ENCODE measurements at places on chromosomes 6 and 20. TPM values are rescaled to one million over a fixed set of nuclear protein-coding genes. Genes with fewer than 3 reads are reported as not detected.

DNA sequence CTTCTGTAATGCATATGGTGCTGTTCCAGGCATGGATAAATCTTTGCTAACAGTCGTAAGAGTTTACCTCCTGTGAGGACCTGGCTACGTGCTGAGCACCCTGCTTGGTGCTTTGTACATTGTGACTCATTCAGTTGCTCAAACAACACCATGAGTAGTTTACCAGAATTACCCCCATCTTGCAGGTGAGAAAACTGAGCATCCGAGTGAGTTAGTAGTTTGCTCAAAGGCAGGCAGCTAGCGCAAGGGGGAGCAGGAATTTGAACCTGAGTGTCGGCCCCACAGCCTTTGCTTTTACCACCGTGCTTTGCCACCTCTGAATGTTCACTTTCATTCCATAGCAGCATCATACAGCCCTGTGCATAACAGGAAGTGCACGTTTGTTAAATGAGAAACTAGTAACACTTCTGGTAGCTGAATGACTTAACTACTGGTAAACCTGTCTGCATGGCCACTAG is 121.9 kb downstream of the MTHFD1L start:
- DNase-seq: no peak

GRCh38 chr6:13445005-13445743 is 42.2 kb downstream of the GFOD1 start:
- no peak for DNase-seq

DNA sequence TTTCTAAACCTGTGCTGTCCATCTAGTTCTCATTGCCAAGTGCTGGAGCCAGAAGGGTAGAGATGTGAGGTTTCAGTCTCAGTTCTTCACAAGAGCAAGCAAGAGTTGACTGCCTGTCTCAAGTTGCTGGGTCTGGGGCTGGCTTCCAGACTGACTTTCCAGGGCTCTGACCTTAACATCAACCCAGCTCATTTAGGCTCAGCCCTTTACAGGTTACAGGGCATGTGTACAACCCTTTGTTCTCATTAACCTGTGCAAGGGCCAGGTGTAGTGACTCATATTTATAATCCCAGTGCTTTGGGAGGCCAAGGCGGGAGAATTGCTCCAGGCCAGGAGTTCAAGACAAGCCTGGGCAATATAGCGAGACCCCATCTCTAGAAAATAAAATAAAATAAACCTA is 30.6 kb downstream of the FITM2 start:
- DNase-seq: no peak

DNA sequence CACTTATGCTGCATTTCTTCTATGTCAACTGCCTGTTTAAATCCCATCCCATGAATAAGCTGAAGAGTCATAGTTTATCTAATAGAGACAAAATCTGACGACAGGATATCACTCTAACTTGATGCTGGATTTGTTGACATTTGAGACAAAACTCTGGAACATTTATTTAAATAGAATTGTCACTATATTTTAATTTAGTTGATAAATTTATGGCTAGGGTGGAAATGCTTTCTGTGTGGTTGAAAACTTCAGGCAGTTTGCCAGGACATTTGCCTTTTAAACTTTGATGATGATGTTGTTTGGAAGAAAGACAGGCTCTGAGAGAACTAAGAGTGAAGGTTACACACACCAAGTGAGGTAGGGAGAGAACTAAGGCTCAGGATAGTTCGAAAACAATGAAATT is 68.1 kb downstream of the GJA1 start:
- no peak for DNase-seq

- no peak for DNase-seq
Observed at GRCh38 chr20:46959081-46959692, 64.5 kb downstream of the EYA2 start.

DNA sequence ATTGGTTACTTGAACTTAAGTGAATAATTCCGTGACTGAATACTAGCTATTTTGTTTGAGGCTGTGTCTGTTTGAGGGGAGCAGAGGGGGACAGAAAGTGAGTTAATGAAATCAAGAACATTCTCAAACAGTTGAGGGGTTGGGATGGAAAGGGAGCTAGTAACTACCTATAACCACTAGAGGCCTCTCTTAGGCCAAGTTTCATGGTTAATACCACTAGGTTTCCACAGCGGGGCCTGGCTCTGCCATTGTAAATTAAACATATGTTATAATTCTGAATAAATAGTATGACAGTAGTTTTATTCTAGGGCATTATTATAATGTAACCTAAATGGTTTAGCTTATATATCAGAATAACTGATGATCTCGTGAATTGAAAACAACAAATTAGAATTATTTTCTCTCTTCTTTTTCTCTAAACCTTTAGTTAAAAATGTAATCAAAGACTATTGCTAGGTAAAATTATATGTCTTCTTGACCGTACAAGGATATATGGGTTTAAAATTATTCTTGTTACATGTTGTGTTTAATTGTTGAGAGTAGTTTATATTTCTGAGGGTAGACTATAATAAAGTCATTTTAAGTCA is 108.1 kb downstream of the BCKDHB start:
- peak; percentile 28 for DNase-seq

DNA sequence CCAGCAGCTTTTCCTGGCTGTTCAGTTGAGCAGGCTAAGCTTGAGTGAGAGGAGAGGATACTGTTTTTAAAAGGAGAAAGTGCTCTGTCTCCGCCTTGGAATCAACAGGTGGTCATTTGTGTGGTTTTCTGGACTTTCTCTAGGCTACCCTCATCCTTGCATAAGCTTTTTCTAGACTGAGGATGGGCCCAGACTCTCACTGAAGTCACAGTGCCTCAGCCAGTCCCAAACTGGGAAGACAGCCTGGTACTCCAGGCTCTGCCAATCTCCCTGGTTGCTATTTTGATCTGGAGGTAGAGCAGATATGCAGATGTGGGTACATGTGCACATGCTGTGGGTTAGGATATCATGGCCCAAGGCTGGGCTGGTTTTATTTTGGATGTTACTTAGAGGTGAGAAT is 7.0 kb downstream of the SCUBE3 start:
- no peak for DNase-seq

DNA sequence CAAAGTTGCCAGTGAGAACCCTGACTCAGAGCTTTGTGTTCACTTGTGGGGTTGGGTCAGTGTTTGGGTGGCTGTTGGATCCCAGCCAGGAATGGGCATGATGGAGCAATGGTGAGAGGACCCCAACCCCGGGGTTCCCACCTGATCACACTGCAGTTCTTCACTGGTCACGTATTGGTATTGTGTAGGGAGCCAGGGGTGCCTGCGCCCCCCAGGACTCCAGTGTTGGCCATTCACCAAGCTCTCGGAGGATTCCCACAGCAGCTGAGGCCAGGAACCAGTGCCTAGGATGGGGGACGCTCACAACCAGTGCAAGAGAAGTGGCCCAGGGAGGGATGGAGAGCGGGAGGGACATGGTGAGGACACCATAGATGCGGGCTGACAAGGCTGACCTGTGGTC is 207.2 kb downstream of the CDH4 start:
- DNase-seq: no peak

DNA sequence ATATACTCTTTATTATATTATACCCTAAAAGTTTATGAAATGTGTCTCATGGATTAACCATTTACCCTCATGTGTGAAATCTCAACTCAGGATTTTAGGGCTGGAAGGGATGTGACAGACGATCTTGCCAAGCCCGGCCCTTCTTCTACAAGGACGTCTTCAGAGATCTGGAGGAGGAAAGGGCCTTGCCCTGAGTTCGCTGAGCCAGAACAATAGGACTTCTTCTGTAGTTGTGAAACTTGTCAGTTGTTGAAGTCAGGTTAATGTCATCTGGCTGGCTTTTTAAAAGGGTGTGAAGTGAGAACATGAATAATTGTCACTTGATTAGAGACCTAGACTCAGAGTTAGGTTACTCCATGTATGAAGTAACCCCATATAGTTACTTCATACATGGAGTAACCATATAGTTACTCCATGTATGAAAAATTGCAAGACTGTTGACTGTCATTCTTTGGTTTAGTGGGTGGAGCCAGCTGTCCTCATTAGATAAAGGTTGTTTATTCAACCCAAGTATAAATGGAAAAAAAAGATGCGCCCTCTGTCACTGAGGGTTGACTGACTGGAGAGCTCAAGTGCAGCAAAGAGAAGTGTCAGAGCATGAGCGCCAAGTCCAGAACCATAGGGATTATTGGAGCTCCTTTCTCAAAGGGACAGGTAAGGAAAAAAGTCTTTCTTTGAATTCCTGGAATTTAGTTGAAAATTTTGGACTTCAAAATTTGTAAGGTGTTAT is at the start of gene ARG1:
Gene ARG1, plus strand, starts transcription at position 541 of the 730 bp plus-strand sequence. Its CDS starts 57 bp downstream, at position 598.
- no peak for DNase-seq

DNA sequence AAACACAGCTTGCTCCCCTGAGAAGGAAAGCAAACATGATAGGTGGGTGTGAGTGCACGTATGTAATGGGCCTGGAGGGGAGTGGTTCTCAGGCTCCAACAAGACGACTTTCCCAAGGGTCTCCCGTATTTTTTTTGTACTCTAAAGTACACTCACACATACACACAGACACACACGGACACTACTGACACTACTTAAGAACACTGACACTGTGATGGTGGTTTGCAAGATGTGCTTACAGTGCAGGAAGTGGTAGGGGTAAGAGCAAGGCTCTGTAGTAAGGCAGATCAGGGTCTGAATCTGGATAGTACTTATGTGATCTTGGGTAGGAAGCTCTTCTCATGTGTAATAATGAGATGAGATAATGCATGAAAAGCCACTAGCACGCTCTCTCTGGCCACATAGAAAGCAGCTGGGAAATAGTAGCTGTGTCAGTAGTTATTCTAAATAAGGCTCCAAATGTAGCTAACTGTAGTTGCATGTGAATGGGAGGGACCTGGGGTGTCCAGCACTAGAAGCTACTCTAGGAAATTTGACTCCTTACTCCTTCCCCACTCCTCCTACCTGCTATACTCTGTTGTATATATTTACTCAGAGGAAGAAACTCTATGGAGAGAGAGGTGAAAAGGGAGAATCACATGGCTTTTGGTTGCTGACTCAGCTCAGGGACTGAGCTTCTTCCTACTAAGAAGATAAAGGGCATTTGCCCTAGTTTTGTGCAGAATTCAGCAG is 8.4 kb upstream of the ZBTB24 start:
- no peak for DNase-seq

CABLES2 gene
- 10.0 TPM for polyA plus RNA-seq

Measured in left kidney (tissue), 8 donors.